Stimulated activated CD4-positive, alpha-beta T cell treated with anti-CD3 and anti-CD28 coated beads, Interleukin-1b, Interleukin-23, amount 100 ng/mL, for 48 hours (primary cell): ENCODE measurements at places on chromosomes 6 and 20.
A peak's percentile ranks its signal among the peaks of the same experiment; 100 is the strongest.

DNA sequence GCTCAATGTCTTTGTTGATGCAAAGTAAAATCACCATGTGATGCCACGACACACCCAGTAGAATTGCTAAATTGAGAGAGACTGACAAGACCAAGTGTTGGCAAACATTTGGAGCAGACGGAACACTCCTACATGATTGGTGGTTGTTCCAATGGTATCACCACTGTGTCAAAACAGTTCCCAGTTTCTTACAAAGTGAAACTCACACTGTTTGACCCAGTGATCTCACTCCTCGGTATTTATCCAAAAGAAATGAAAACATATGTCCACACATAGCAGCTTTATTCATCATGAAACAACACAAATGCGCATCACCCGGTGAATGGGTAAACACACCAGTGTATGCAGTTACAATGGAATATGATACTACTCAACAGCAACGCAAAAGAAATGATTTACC is 74.0 kb upstream of the SULF2 start:
- no peak for DNase-seq

GRCh38 chr6:170522565-170523183 is 30.4 kb downstream of the PSMB1 start:
- peak; percentile 6 for DNase-seq

GRCh38 chr6:167872538-167873210 is 46.0 kb downstream of the AFDN start:
- DNase-seq = no peak

- no peak for DNase-seq
These were observed 74.5 kb downstream of the MACROD2 start for GRCh38 chr20:14069796-14070195.

DNA sequence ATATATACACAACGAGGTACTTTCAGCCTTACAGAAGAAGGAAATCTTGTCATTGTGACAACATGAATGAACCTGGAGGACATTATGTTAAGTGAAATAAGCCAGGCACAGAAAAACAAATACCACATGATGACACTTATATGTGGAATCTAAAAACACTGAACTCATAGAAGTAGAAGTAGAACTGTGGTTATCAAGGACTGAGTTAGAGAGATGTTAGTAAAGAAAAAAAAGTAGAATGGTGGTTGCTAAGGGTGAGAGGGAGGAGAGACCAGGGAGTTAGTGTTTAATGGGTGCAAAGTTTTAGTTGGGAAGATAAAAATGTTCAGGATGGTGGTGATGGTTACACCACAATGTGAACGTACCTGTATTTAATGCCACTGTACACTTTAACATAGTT is 4.8 kb upstream of the STX11 start:
- no peak for DNase-seq

- peak; percentile 68 for DNase-seq
These were observed 1.5 kb downstream of the BICRAL start for GRCh38 chr6:42783177-42783875.

GRCh38 chr6:56951049-56951831 is 3.7 kb upstream of the BEND6 start:
- DNase-seq = no peak

- DNase-seq = no peak
These were observed 7.5 kb downstream of the AFG1L start for GRCh38 chr6:108302386-108302785.

GRCh38 chr20:41534842-41535241 is 83.3 kb downstream of the CHD6 start:
- DNase-seq = no peak

- DNase-seq = no peak
These were observed 20.5 kb upstream of the CRISP3 start for GRCh38 chr6:49764571-49765236.

DNA sequence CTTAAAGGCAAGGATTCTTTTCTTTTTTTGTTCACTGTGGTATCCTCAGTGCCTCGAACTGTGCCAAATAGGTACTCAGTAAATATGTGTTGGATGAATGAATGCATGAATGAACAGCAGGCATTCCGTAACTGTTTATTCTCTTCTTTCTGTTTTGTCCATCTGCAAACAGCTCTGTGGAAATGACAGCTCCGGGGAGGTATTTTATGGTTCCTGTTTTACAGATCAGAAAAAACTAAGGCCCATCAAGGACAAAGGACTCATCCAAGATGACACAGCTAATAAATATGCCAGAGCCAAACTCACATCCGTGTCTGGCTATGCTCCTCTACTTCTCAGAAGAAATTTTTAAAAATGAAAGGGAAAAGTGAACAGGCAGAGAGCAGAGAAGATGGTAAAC is 21.0 kb downstream of the JPH2 start:
- DNase-seq = no peak

GRCh38 chr6:107539849-107540464 is 50.0 kb downstream of the SOBP start:
- DNase-seq = no peak

DNA sequence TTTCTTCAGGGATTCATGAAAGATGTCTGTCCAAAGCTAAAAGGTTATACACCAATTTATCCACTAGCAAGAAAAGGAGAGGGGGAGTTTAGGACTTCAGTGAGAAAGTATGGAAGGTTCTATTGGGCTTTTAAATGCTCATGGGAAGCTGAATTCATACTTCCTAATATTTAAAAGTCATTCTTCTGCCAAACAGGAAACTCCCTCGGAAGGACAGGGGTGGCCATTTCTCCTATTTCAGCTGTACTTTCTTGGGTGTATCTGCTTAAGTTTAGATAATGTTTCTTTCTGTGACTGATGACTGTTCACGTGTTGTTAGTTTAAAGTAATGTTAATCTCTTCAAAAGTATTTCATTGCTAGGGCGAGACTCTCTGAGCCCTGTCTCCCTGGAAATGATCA is 80.5 kb upstream of the IFNGR1 start:
- no peak for DNase-seq

DNA sequence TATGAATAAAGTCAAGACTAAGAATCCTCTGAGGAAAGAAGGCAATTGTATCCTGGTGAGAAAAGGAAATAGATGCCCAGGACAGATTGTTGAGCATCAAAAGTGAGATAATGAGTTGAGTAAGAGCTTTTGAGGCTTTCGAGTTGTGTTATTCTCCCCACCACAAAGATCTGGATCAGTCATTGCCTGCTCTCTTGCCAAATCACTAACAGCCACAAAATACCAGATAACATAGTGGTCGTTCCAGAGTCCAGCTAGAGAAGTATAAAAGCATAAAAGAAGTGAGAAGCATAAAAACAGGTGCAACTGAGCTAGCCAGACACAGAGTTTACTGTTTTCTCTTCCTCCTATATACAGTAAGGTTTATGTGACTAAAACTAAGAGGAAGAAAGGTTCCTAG is 4.9 kb downstream of the SPINT4 start:
- no peak for DNase-seq

DNA sequence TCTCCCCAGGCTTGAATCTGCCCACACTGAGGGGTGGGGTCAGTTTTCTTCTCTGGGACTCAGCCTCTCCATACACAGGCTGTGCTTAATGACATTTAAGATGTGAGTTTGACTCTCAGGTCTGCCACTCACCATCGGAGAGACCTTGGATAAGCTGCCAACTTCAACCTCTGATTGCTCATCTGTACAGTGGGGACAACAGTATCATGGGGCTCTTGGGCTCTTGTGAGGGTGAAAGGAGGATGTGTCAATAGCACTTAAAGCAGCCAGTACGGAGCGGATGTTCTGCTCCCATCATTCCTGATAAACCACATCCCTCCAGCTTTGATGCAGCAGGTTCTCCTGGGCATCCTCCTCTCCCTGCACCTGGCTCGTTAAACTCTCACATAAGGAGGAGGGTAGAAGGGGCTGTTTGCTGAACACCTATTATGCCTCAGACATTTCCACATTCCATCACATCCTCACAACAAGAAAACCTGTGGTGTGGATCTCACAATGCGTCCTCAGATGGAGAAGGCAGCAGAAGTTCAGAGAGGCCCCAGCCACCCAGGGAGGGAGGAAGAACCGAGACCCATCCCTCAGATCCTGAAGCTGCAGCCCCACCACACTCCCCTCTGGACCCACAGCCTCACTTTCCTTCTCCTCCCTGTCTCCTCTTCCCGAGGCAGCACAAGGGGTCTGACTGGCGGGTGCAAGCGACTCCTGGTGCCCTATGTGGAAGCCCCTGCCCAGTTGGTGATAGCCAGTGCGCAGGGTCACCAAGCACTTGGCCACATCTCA is 1.9 kb upstream of the PDYN start:
- DNase-seq = no peak
